Bronchial epithelial cell (primary cell): ENCODE measurements at places on chromosomes 11 and 22. TPM values are rescaled to one million over a fixed set of nuclear protein-coding genes. Genes with fewer than 3 reads are reported as not detected.

DNA sequence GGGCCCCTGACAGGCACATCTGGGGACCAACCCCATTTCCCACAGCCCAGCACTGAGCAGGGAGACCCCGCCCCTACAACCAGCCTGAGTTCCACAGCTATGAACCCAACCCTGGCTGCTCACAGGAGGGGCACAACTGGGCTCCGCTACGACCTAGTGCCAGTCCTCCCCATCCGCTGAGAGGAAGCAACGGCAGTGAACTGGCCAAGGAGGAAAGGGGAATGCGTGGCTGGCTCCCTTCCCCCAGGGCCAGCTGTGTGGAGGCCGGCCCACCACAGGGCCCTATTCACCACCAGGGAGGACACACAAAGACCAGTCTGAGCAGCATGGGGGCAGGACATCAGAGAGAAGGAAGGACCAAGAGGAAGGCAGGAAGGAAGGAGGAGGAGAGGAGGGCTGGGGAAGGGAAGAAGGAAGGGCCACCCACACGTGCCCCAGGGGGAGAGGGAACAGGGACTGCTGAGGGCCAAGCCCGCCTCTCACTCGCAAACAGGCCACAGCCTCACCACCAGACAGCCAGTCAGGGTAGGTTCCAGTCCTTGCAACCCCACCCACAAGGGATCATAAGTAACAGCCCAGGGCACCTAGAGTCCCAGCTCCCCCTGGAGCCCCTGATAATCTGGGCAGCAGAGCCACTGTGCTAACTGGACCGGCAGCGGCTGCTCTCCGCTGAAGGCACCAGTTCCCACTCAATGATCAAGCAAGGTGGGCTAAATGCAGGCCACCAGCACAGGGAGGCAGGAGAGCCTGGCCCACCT lies 8.5 kb upstream of the GAL3ST1 start:
- DNase-seq = no peak

GRCh38 chr11:24779791-24780190 lies 282.9 kb downstream of the LUZP2 start:
- peak; percentile 10 for DNase-seq

DNA sequence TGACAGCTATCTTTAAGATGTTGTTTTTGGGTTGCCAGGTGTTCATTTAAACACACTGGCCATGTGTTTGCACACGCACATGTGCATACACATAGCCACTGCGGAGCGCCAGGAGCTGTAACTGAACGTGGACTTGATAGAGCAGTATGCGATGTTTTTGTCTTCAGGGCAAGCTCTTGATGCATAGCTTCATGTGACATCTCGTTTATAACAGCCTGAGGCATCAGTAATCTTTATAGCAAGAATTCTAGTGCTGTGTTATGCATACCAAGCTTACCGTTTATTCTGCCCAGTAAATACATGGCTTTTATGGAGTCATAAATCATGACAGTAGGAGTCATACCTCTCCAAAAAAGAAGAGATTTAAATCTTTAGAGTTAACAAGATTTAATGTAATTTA lies 87.0 kb downstream of the ATXN10 start:
- no peak for DNase-seq

- DNase-seq = peak; percentile 40
Observed at GRCh38 chr11:86117712-86118063, 48.8 kb upstream of the PICALM start.

DNA sequence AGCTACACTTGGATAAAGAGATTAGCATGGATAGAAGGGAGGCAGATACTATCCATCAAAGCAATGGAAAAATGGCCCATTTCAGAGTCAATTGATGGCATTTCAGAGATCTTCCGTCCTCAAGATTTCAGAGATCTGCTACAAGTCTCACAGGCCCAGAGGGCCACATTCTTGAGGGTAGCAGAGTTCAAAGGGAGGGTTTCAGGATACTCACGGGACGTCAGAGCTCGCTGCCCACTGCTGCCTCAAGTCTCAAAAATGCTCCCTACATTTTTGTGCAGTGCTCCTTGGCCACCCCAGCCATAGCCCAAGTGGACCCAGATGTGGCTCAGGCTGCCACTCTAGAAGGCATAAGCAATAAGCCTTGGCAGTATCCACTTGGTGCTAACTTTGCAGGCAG lies 24.9 kb downstream of the RTL6 start:
- DNase-seq = no peak

- no peak for DNase-seq
Observed at GRCh38 chr11:61168042-61168688, 6.9 kb upstream of the VPS37C start.

DNA sequence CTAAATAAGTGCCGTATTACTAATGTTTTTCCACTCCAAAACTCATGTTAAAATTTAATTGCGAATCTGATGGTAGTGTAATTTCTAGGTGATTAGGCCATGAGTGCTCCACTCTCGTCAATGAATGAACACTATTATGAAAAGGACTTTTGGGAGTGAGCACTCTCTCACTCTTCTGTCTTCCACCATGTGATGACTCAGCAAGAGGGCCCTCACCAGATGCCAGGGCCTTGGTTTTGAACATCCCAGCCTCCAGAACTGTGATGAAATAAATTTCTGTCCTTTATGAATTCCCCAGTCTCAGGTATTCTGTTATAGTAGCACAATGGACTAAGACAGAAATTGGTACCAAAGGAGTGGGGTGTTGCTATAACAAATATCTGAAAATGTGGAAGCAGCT lies 8.1 kb downstream of the JRKL start:
- no peak for DNase-seq

- DNase-seq = no peak
Observed at GRCh38 chr11:17518366-17518765, 25.9 kb downstream of the USH1C start.

DNA sequence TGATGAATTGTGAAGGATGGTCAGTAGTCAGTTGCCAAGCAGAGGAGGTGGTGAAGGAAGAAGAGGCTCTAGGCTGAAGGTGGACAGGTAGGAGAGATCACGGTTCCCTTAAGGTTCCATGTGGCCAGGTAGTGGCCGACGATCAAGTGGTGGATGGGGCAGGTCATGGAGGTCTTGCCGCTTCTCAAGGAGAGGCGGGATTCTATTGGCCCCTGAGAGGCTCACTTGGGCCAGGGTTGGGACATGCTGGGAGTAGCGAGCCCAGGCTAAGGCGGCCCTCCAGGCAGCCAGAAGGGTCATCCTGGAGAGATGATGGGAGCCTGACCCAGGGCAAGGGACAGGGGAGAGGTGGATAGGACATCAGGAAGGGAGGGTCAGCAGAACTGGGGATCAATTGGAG lies 20.9 kb upstream of the TMPRSS4 start:
- DNase-seq = no peak

GRCh38 chr11:129911298-129911697 lies 15.9 kb upstream of the NFRKB start:
- peak; percentile 22 for DNase-seq

DNA sequence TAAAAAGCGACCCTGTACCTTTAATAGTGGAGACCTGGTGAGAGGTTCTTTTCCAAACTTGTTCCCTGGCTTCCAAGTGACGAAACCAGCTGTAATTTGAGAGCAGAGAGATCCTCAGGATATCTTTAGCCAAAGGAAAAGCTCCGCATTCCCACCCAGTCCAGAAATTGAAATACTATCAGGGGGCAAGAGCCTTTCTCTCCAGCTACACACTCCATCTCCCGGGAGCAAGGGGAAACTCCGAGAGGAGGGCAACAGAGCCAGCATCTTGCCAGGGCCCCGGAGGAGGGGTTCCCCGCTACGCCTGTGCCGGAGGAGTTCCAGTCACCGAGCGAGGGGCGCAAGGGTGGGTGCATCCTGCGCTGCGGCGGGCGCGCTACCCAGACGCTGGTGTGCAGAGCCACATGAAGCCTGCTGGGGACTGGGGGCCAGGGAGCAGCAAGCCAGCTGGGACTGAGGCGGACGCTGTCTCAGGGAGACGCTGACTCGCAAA lies at the start of gene FIBIN:
TSS of gene FIBIN (plus strand) at position 148 of the 493 bp plus-strand sequence. CDS start 415 bp downstream, outside the sequence.
- peak; percentile 35 for DNase-seq

GRCh38 chr11:69818603-69819441 lies at the start of gene FGF3:
TSS of gene FGF3 (minus strand) at chr11:69819416. CDS start at chr11:69818933, 483 bp downstream.
- no peak for DNase-seq

GRCh38 chr22:49406047-49406650 lies 421.5 kb downstream of the BRD1 start:
- no peak for DNase-seq

DNA sequence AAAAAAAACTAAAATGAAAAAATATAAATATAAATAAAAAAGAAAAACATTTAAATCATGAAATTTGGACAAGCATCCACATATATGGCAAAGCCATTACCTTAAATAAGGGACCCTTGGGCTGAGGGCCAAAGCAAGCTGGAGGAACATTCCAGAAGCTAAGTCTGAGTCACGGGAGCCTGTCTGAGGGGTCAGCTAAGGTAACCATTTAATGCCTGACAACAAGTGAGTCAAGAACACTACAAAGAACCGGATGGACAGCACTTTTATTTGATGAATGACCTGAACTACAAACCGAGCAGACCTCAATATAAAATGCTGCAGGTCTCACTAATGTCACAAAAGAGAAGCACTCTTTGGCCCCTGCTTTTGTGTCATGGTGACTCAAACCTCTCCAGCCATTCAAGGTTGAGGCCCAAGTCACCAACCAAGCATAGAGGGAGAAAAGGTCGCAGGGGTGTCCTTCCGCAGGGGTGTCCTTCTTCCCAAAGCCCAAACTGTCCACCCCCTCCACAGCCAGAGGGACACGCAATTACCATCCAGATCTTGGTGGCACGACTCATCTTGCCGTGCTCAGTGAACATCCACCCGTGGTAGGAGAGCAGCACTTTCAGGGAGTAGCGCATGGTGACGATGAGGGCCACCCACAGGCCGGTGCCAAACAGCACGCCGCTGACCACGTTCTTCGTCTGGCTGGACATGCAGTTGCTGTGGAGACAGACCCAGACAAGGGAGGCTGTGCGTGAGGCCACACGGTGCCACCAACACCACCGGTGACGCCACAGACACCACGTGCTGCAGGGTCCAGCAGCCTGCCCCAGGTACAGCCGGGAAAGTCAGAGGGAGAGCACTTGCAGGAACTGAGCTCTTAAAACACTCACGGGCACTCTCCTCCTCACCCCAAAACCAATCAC lies 34.5 kb downstream of the CPT1A start:
- peak; percentile 58 for DNase-seq

- DNase-seq = no peak
Observed at GRCh38 chr11:120645639-120646038, 134.1 kb downstream of the GRIK4 start.

GRCh38 chr11:96622026-96622634 lies 232.3 kb downstream of the JRKL start:
- peak; percentile 73 for DNase-seq

PPP1CA gene
- 209 and 225 TPM in 2 replicates for total RNA-seq

OR4A16 gene
- total RNA-seq = not detected in 2 replicates

- DNase-seq = no peak
Observed at GRCh38 chr11:8356721-8357504, 93.2 kb upstream of the LMO1 start.

LDHAL6A gene
- not detected in 2 replicates for total RNA-seq

PPP6R3 gene
- total RNA-seq = 93.5 and 139 TPM in 2 replicates
